ENCODE measurements at places on chromosomes 1 and 21. TPM values are rescaled to one million over a fixed set of nuclear protein-coding genes. Genes with fewer than 3 reads are reported as not detected.

Gene TNFRSF14
- 209 TPM for total RNA-seq

Gene SGIP1
- not detected for total RNA-seq

Gene OR10Z1
- not detected for total RNA-seq

Gene ZNF683
- not detected for total RNA-seq

Gene RGS7
- total RNA-seq, result not detected

DNA sequence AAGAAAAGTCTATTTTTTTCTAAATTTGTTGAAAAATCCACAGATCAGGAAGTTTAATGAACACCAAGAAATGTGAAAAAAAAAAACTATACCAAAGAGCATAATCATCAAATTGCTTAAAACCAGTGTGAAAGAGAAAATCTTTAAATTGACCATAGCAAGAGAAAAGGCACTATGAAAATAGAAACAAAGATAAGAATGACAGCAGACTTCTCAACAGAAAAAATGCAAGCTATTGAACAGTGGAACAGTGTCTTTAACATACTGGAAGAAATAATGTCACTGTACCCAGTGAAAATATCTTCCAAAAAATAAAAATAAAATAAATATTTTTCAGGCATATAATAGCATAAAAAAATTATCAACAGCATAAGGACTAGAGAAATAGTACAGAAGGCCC, 243.0 kb upstream of the GJB5 start:
- H3K27me3 ChIP-seq, result no peaks in the 10 kb centered on the region
- H3K27ac ChIP-seq, result no peak overlapping the region
- DNase-seq, result no peak
- no peaks in the 10 kb centered on the region for H3K4me1 ChIP-seq
- H3K4me3 ChIP-seq, result no peak overlapping the region

- peaks cover 28% of the 10 kb centered on the region for H3K27me3 ChIP-seq
- no peaks in the 10 kb centered on the region for H3K36me3 ChIP-seq
- no peak for DNase-seq
- H3K27ac ChIP-seq, result no peak overlapping the region
Observed at GRCh38 chr1:152190589-152190988, 31.6 kb upstream of the RPTN start.

DNA sequence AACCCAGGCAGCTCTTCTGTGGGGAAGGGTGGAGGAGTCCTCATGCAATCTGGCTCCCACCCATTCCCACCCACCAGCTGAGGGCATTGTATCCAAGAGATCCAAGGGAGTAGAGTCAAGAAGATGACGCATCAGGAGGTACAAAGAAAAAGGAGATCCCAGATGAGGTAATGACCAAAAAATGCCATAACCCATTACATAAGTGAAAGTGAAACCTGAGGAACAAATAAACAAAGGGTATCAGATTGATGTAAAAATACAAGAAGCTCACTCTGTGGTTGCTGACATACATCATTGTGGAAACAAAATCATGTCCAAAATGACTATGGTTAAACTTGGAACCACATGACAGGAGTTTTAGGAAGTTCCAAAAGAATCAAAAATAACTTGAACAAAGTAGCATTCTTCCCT, 42.5 kb downstream of the CCN1 start:
- peaks cover 9% of the 10 kb centered on the region for H3K4me1 ChIP-seq
- no peak for DNase-seq
- no peak overlapping the region for H3K4me3 ChIP-seq
- H3K27ac ChIP-seq, result no peak overlapping the region
- H3K36me3 ChIP-seq, result peaks cover 16% of the 10 kb centered on the region

DNA sequence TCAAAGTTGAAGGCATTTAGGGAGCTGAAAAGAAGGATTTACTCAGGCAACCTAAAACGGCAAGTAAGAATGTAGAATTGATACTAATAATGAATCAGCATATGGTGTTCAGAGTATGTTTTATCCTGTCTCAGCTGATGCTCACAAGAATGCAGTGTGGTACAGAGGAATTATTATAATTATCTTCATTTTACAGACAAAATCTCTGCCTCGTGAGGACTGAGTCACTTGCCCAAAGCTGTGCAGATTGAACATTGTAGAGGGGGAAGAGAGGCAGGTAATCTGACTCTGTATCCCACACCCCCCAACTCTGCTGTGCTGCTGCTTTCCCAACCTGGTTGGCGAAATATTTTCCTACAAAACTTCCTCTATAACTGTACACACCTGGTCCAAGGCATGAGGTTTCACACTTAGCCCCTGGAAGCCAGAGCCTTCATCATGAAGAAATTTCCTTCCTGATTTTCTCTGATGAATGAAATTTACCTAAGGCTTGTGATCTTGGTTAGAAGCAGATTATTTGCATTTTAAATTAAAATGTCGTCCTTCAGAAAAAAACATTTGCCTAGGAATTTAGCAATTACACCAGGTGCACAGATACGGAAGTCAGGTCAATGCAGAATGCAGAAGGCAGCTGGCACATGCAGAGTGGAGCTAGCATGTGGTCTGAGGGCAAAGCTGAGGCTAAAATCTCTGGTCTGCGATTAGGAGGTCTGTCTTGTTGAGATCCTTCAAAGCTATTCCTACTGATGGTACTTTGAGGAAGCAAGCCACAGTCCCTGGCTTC, 52.8 kb downstream of the DPT start:
- DNase-seq, result no peak
- H3K36me3 ChIP-seq, result no peaks in the 10 kb centered on the region
- H3K27ac ChIP-seq, result no peak overlapping the region
- no peak overlapping the region for H3K4me3 ChIP-seq

- H3K4me3 ChIP-seq, result no peak overlapping the region
- peaks cover 15% of the 10 kb centered on the region for H3K27me3 ChIP-seq
- H3K27ac ChIP-seq, result no peak overlapping the region
- DNase-seq, result peak; percentile 81
- H3K36me3 ChIP-seq, result peaks cover 6% of the 10 kb centered on the region
- H3K4me1 ChIP-seq, result peaks cover 24% of the 10 kb centered on the region
Observed at GRCh38 chr1:202968895-202969295, 1.8 kb upstream of the CYB5R1 start.

DNA sequence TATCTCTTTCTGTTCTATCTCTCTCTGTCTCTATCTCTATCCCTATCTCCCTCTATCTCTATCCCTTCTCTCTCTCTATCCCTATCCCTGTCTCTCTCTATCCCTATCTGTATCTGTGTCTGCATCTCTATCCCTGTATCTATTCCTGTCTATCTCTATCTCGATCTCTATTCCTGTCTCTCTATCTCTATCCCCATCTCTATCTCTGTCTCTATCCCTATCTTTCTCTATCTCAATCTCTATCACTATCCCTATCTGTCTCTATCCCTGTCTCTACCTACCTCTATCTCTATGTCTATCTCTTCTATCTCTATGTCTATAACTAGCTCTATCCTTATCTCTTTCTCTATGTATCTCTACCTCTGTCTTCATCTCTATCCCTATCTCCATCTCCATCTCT, 141.4 kb upstream of the KCNJ6 start:
- no peaks in the 10 kb centered on the region for H3K27me3 ChIP-seq
- DNase-seq, result no peak
- no peaks in the 10 kb centered on the region for H3K36me3 ChIP-seq
- H3K27ac ChIP-seq, result no peak overlapping the region
- no peaks in the 10 kb centered on the region for H3K4me1 ChIP-seq

- no peak overlapping the region for H3K27ac ChIP-seq
- no peaks in the 10 kb centered on the region for H3K36me3 ChIP-seq
- peaks cover 15% of the 10 kb centered on the region for H3K27me3 ChIP-seq
- no peaks in the 10 kb centered on the region for H3K4me1 ChIP-seq
Observed at GRCh38 chr1:50995651-50996050, 25.6 kb downstream of the CDKN2C start.

DNA sequence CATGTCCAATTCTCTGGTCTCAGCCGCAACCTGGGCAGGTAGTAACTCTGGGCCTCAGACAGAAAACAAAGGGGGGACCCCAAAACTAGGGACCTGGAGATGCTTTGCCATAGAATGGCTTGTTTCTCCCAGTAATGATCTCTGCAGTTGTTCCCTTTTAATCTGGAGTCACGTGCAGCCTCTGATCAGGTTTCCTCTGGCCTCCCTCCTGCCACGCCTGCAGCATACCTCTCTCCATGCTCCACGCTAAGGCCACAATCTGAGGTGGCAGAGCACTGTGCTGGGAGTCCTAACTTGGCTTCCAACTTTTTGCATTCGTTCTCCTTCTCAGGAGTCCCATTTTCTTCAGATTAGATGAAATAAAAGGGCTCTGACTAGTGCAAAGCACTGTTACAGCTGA, 1.9 kb downstream of the PABPC4 start:
- no peaks in the 10 kb centered on the region for H3K27me3 ChIP-seq
- DNase-seq, result no peak
- H3K36me3 ChIP-seq, result peaks cover 55% of the 10 kb centered on the region

DNA sequence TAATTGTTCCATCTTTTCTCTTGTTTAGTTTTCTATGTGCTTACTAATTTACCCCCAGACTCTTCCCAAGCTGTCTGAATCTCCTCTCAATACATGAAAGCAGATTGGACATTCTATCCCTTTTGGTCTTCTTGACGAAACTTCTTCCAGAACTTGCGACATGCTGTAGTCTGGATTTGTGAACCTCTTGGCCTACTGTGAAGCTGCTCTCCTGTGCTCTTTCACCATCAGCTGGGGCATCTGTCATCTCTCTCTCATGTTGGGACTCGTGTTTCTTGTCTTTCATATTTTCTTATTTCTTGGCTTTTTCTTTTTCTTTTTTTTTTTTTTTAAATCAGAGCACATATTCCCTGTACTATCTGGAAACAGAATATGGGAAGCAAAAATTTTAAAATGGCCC, 6.8 kb downstream of the CPT2 start:
- peaks cover under 1% of the 10 kb centered on the region for H3K4me1 ChIP-seq
- H3K27me3 ChIP-seq, result no peaks in the 10 kb centered on the region
- no peak overlapping the region for H3K27ac ChIP-seq
- no peak for DNase-seq
- peaks cover 73% of the 10 kb centered on the region for H3K36me3 ChIP-seq

DNA sequence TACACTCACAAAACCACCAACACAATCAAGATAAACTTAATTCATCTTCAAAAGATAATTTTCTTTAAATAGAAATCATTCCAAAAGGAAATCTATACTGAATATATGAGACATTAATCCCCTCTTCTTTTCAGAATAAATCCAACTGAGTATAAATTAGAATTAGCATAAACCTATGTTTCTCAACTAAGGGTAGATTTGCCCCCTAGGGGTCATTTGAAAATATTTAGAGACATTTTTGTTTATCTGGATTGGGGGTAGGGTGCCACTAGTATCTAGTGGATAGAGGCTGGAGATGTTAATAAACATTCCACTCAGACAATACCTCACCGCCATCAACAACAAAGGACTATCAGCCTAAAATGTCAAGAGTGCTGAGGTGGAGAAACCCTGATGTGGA, 6.5 kb upstream of the TNFSF4 start:
- no peaks in the 10 kb centered on the region for H3K36me3 ChIP-seq
- H3K27me3 ChIP-seq, result peaks cover 26% of the 10 kb centered on the region
- peaks cover 5% of the 10 kb centered on the region for H3K4me1 ChIP-seq
- H3K4me3 ChIP-seq, result no peak overlapping the region
- no peak for DNase-seq

GRCh38 chr1:221856228-221857093, 114.6 kb upstream of the DUSP10 start:
- H3K4me1 ChIP-seq, result peaks cover 6% of the 10 kb centered on the region
- no peaks in the 10 kb centered on the region for H3K27me3 ChIP-seq
- H3K36me3 ChIP-seq, result no peaks in the 10 kb centered on the region
- H3K27ac ChIP-seq, result no peak overlapping the region
- no peak overlapping the region for H3K4me3 ChIP-seq
- no peak for DNase-seq

- no peaks in the 10 kb centered on the region for H3K36me3 ChIP-seq
- DNase-seq, result no peak
- no peak overlapping the region for H3K4me3 ChIP-seq
- H3K27ac ChIP-seq, result no peak overlapping the region
- H3K4me1 ChIP-seq, result no peaks in the 10 kb centered on the region
Observed at GRCh38 chr1:43493661-43494450, 36.8 kb upstream of the PTPRF start.

DNA sequence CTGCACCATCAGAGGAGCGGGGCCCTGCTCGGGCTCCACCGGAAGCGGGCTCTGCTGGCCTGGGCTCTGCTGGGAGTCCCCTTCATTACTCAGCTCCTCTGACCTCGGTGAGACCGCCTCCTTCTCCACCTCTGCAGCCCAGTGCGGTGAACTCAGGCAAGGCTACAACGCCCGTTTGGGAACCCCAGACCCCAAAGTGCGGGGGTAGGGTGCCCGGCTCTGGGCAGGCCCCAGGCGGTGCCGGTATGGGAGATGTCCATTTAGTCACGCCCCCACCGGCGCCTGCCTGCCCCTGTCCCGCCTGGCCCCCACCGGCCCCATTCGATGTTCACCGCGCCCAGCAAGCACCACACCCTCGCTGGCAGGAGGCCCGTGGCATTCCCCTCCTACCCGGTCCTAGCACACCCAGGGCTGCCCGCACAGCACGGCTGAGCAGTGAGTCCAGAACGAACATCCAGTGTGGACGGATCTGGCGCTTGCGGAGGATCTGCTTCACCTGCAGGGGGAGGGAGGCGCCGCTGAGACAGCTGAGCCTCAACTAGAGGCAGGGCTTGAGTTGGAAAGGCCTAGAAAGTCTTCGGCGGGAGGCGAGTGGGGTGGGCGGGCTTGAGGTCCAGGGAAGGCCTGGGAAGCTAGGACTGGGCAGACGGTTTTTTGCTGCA, 10.0 kb downstream of the MAP3K6 start:
- peak overlapping the region; percentile 72 for H3K4me3 ChIP-seq
- H3K4me1 ChIP-seq, result peaks cover 29% of the 10 kb centered on the region
- no peaks in the 10 kb centered on the region for H3K27me3 ChIP-seq

- peak; percentile 93 for DNase-seq
- peaks cover 22% of the 10 kb centered on the region for H3K4me1 ChIP-seq
- H3K36me3 ChIP-seq, result no peaks in the 10 kb centered on the region
- peak overlapping the region; percentile 75 for H3K4me3 ChIP-seq
- peaks cover 8% of the 10 kb centered on the region for H3K27me3 ChIP-seq
Observed at GRCh38 chr1:84781946-84782771, 91.9 kb upstream of the SSX2IP start.

DNA sequence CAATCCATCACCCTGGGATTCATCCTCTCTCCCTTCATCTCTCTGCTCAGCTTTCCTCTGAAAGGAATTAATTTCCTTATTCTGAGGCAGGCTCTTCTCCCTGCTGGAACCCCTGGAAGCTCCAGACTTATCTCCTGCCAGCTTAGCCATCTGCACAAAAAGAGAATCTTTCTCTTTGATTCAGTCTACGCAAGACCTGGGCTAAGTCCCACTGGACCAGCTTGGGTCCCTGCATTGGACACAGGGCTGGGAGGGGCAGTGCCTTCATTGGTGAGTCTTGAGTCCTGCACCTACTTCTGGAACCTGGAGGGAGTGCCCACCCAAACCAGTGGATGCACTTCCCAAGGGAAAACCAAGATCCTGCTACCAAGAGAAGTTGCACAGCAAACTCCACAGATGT, 271.7 kb upstream of the CSF3R start:
- no peak overlapping the region for H3K27ac ChIP-seq
- no peaks in the 10 kb centered on the region for H3K4me1 ChIP-seq
- no peak overlapping the region for H3K4me3 ChIP-seq

DNA sequence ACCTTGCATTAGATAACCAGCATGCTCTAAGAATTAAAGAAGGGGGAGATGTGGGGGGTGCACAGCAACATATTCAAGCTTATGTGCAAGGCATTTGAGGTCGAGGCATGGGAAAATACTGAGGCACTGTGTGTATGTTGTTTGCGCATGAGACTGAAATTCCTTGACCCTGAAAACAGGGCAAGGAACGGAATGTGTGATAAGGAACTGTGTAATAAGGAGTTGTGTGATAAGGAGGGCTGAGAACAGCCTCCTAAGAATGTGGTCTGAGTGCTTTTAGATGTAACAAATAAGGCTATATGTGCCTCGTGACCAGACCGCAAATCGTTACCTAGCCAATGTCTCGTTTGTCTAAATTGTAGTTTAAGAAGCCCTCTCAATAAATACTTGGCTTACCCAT, 26.5 kb upstream of the ITLN1 start:
- H3K4me1 ChIP-seq, result no peaks in the 10 kb centered on the region
- DNase-seq, result no peak
- no peaks in the 10 kb centered on the region for H3K36me3 ChIP-seq
- no peak overlapping the region for H3K4me3 ChIP-seq
- no peak overlapping the region for H3K27ac ChIP-seq
